Head of caudate nucleus (tissue), 42 donors: ENCODE measurements at places on chromosomes 3 and 15.

- no peak for DNase-seq
These were observed 10.7 kb upstream of the ZXDC start for GRCh38 chr3:126486360-126486847.

DNA sequence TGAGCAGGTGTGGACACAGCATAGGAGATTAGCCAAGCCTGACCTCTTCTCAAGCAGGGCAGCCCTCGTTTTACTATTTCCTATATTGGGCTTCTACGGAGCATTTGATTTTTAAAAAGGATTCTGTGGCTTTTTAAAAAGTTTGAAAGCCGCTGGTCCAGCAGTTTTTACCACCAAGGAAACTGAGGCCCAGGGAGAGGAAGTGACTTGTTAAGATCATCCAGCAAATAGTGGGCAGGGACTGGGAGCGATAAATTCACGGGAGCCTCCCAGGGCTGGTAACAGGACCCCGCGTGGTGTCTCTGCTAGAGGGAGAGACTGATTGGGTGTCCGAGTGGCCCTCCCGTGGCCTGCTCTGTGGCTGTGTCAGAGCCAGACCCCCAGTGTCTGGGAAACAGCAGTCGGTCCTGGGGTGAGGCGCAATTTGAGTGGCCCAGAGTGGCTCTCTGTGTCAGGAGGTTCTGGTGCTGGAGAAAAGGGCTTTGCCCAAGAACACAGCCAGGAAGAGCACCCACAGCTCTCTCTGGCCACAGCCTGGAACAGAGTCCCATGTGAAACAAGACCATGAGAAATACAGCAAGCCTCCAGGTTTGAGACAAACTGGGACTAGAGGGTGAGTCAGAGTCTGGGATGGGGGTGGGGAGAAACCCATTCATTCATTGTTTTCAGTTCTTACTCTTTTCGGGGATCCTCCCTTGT lies 4.2 kb downstream of the FURIN start:
- DNase-seq = no peak

DNA sequence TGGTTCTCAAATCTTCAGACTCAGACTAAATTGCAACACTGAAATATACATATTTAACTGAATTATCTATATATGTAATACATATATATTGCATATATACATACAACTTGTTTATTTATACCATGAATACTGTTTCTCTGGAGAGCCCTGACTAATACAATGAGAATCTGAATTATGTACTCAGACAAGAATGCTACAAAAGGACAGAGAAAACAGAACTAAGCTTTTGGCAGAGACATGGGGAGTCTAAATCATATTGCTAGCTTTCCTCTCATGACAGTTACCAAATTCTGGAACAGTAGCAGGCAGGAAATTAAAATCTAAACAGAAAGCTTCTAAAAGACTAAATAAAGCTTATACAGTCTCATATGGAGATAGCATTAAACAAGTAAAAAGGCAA lies 142.4 kb upstream of the KCNMB2 start:
- DNase-seq = no peak

GRCh38 chr15:40793216-40793989 lies 13.5 kb upstream of the ZFYVE19 start:
- no peak for DNase-seq

- no peak for DNase-seq
These were observed 25.4 kb downstream of the ALS2CL start for GRCh38 chr3:46668116-46668515.

DNA sequence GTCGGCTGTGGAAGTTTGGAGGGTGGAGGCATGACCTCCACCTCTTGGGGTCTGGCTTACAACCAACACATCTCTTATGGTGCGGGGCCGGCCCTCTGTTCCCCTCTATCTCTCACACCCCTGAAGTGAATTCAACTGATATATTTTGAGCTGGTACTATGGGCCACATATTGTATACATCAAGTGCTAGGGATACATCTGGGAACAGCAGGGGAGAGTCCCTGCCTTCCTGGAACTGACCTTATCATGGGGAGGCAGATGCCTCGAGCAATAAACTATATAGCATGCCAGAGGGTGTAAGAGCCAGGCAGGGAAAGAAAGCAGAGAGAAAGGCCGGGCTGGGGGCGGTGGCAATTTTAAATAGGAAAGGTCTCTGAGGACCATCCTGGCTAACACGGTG lies 60.4 kb upstream of the TRPM1 start:
- DNase-seq = no peak

- peak; percentile 93 for DNase-seq
These were observed at the start of the genes MST1 and RNF123 for GRCh38 chr3:49689046-49689907. Gene MST1 (minus strand): TSS chr3:49689474. CDS start chr3:49688691, 783 bp downstream. Gene RNF123 (plus strand): TSS chr3:49689557. CDS start chr3:49691166, 1,609 bp downstream.

GRCh38 chr15:70225416-70225815 lies 127.7 kb upstream of the TLE3 start:
- DNase-seq = no peak

DNA sequence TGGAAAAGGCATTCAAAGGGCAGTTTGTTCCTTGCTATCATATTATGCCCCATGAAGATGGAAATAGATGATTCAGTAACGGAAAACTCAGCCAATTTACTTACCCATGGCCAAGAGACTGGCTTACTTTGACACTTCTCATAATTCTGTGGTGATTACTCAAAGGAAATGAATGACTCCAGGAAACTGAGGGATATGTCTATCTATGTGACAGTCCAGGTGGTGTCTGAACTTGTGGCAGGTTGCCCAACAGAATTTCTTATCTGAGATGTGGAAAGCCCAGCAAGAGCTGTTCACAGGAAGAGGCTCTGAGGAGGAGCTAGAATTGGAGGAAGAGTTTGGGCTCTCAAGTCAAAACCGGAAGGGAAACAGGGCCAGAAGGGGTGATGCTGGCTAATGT lies 91.2 kb downstream of the KCNAB1 start:
- DNase-seq = no peak

- no peak for DNase-seq
These were observed 206.9 kb downstream of the KLHL25 start for GRCh38 chr15:85587707-85588411.

DNA sequence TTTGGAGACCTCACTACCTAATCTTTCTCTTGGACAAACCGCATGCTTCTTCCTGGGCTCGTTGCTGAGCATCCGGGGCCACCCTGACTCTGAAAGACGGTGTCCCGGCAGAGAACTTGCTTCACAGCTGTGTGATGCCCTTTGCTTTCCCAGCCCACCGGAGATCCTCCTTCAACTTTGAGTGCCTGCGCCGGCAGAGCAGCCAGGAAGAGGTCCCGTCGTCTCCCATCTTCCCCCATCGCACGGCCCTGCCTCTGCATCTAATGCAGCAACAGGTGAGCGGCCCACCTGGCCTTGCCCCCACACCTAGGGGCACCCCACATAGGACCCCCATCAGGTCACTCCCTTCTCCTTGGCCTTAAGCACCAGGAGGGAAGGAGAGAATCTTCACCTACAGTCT lies 37.7 kb downstream of the CHDH start:
- no peak for DNase-seq

- no peak for DNase-seq
These were observed 73.8 kb downstream of the IQSEC1 start for GRCh38 chr3:12999147-13000140.

DNA sequence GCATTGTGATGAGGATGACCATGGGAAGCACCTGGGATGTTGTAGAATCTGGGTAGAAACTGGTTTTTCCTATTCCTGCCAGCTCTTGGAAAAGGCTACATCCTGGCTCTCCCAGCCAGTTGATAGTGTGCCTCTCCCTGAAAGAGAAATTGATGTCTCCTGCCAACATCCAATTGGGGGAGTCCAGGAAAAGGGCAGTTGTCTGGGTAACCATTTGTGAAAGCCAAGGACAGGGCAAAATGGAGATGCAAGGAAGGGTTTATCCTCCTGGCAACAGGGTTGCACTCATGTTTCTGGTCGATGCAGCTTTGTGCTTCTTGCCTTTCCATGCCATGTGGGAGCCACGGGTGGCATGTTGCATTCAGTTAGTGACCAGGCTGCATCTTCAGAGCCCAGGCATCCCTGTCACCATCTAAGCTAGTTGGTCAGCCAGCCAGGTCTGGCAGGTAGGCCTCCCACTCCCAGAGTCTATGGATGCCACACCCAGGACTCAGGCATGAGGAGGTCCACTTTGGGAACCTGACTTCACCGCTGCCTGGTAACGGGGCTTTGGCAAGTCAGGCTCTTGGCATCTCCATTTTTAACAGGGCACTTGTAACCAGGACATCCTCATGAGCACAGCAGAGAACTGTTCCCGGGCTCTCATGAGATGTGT lies 153.5 kb downstream of the DNAJB8 start:
- DNase-seq = no peak

GRCh38 chr3:17444865-17445264 lies 297.6 kb downstream of the TBC1D5 start:
- DNase-seq = no peak

GRCh38 chr3:36482256-36482655 lies 102.0 kb downstream of the STAC start:
- no peak for DNase-seq

GRCh38 chr3:18752273-18752934 lies 327.3 kb upstream of the SATB1 start:
- DNase-seq = no peak

DNA sequence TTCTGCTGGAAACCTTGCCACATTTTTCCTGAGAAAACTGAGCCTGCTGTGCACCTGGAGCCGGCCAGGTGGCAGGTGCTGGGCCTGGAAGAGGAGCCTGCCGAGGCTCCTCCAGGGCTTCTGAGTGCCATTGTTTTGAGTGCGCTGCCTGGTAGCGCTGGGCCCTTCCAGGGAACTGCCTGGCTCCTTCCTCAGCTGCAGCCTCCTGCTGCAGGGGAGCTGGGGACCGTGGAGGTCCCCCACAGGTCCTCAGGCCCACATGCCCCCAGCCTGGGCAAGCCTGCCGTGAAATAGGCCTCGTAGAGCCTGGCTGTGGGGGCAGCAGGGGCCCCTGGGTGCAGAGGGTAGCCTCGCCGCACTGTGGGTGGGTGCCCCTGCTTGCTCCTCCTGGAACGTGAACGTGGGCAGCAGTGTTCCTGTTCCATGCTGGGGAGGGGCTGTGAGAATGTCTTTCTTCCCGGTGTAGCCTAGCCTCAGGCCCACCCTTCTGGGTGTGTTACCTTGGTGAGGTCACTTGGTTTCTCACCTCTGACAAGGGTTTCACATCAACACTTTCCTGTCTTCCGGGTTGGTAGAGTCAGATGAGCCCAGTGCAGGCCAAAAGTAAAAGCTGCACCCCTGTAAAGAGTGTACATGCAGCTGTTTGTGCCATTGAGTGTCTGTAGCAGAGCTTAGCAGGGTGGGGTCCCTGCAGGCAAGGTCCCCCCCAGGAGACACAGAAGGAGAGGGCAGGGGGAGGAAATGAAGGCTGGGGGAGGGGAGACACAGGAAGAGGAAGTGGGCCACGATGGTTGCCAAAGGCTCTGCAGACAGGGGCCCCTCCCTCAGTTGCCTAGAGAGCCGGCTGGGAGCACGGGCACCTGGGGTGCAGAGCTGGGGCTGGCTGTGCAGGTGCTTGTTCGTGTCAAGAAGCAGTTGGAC lies 34.5 kb downstream of the KLF13 start:
- DNase-seq = no peak

DNA sequence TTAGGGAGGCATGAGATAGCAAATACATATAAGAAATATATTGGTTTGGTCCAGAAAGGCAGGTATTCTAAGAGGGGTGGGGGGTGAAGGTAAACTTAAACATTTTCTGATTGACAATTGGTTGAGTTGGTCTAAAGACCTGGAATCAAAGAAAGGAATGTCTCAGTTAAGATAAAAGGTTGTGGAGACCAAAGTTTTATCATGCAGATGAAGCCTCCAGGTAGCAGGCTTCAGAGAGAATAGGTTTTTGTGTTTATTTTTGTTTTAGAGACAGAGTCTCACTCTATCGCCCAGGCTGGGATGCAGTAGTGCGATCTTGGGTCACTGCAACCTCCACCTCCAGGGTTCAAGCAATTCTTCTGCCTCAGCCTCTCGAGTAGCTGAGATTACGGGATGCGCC lies 80.5 kb downstream of the NPAP1 start:
- no peak for DNase-seq

DNA sequence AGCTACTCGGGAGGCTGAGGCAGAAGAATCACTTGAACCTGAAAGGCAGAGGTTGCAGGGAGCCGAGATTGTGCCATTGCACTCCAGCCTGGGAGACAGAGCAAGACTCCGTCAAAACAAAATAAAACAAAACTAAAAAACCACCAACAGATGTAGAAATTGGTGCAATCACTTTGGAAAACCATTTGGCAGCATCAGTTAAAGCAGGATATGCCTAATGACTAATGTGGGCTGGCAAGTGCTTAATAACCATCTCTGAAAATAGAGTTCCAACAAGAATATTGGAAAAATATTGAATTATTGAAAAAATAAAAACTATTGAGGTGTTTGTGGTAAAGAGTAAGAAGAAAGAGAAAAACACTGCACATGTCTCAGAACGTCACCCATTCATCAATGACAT lies 16.1 kb upstream of the RTP3 start:
- no peak for DNase-seq

DNA sequence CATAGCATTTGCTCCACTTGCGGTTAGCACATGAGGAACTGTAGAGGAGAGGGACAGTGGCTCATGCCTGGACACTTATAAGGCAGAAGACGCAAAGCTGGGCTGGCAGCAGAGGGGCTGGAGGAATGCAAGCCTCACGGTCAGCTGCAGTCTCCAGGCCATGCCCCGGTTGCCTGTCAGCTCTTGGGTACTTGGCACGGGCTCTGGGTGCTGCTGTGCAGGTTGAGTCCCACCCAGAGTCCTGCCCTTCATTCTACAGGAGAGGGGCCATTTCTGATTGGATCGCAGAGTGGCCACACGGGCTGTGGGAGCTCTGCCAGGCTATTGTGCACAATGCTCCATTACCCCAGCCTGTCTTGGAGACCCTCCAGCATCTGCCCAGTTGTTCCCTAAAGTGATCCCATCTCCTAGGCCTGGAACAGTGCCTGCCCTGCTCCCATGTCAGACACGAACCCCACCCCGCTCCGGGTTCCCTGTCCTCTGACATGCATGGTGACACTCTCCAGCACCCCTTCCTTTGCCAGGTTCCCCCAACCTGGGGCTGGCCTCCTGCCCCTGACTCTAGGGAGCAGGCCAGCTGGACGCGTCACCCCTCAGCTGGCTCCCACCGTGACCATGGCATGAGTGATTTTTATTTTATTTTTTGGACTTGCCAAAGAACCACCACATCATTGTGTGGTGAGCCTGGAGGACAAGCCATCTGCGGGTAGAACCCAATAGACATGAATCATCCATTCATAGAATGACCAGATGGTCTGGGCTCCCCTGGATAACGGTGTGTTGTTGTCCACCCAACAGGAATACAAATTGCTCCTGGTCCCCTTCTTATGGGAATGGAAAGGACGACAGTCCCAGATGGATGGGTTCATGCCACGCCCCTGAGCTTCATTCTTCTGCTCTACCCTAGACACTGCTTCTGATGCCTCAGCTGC lies 51.0 kb upstream of the KLF13 start:
- DNase-seq = peak; percentile 66
